ENCODE measurements at places on chromosomes 5 and 9. TPM values are rescaled to one million over a fixed set of nuclear protein-coding genes. Genes with fewer than 3 reads are reported as not detected.

DNA sequence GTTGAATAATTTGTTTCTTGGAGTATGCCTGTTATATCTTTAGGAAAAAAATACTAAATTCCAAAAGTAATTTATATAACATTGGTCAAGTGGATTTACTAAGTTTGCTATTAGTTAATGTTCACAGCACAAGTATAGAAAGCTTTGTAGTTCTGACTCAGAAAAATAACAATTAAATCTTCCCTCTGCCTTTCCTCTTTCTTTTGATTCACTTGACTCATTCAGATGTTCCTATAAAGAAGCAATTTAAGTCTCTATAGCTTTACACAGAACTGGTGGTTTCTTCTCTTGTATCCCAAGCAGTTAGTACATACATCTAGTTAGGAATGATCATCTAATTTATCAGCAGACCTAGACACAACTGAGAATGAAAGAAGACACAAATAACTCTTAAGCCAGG is 4.5 kb upstream of the CDC42SE2 start:
- DNase-seq: no peak

DNA sequence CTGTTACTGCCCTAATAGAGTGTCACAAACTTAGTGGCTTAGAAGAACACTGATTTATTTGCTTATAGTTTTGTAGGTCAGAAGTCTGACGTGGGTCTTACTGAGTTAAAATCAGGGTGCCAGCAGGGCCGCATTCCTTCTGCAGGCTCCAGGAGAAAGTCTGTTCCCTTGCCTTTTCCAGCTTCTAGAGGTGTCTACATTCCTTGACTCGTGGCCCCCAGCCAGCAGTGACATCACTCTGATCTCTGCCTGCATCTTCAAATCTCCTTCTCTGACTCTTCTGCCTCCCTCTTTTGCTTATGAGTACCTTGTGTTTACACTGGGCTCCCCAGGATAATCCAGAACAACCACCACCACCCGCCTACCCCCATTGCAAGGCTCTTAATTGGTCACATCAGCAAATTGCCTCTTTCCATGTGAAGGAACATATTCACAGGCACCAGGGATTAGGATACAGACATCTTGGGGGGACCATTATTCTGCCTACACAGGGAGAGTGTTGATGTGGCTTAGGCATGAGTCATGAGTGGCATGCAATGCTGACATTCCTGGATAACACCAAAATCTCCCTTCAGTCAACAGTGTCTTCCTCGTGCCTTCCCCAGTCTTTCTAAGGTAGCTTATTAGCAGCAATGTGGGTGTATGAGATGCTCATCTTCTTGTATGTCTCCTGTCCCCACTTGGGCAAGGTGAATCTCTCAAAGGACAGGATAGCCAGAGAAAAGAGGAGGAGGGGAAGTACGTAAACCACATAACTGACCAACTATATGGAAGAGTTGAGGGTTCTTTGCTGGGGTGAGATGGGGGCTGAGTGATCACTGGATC is 24.4 kb downstream of the CYFIP2 start:
- no peak for DNase-seq

DNA sequence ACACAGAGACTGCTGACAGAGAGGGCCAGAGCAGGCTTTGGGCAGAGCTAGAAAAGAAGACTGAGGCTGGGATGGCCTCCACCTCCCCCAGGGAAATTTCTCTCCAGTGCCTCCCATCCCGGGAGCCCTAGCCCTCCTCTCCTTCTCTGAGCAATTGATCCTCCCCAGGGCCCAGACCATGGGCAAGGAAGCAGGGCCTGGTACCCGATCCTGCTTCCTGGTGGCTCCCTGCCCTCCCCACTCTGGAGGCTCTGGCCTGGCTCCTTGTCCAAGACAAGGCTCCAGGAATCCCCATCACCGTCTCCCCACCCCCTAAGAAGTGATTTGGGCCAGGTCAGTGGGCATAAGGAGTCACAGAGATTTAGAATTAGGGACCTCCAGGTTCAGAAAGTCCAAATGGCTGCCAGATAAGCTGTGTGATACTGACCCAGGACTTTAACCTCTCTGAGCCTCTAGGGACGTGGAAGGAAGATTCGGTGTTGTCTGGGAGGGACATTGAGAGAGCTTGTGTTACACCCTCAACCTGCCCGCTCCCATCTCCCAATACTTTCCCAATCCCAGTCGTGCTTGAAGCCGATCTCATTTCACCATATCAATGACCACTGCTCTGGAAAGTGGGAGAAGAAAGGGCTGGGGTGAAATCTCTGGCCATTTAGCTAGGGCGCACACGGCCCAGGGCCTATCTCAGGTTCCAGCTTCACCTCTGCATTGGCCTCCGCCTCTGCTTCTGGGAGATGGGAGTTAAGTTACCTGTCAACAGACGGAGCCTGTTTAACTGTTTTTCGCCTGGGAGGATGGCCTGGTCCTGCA is 25.8 kb upstream of the KIF12 start:
- DNase-seq: no peak

- DNase-seq: no peak
Measured at GRCh38 chr5:134813827-134814226, 31.9 kb upstream of the C5orf24 start.

GRCh38 chr5:1053391-1054017 is 44.9 kb downstream of the NKD2 start:
- no peak for DNase-seq

GRCh38 chr5:124157320-124157719 is 589.1 kb downstream of the ZNF608 start:
- no peak for DNase-seq

GRCh38 chr5:38478166-38478565 is 78.3 kb downstream of the LIFR start:
- DNase-seq: no peak

DNA sequence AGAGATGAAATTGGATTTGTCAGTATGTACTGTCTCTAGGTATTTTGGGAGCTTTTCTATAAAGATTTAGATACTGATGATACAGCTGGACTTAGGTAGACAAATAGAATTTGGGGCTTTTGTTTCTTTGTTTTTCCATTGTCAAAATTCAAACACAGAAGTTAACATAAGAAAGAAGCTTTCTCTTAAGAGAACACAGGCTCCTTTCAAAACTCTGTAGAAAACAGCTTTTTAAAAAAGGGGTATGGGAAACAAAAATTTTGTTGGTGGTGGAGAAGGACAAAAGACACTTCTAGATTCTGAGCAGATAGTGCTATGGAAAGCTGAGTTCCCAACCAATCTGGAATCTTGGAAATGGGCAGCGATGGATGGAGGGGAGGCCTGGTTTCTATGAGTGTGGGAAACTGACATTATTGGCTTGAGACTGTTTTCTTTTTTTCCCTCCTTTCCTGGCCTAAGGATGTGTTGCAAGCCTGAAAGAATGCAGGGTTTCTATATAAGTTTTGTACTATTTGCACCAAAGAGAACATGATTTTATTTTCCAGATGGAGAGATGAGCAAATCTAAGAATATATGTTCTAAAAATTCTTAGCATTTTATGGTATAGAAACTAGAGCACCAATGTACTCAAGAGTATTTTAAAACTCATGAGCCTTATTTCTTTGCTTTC is 240.0 kb downstream of the PRR16 start:
- no peak for DNase-seq

GRCh38 chr9:114849450-114849849 is 43.6 kb upstream of the TNFSF15 start:
- no peak for DNase-seq

GRCh38 chr9:85004818-85005413 is 335.4 kb downstream of the NTRK2 start:
- DNase-seq: no peak

- no peak for DNase-seq
Measured at GRCh38 chr5:95718203-95718602, 12.9 kb upstream of the RHOBTB3 start.

DNA sequence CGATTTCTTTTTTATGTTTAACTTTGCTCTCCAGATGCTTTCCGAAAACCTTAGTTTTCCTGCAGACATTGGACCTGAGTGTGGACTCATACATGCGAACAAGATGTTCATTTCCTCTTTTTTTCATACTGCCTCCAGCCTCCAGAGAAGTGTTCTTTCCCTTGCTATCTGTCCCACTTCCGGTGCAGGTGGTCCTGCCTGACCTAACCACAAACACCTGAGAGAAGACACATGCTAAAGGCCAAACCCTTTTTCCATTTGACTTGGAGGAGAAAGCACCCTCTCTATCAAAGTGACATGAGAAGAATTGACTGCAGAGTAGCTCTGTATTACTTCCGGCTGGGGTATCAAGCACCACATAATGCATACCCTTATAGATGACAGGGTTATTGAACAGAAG is 334.0 kb downstream of the ARHGEF28 start:
- no peak for DNase-seq

GRCh38 chr5:56490971-56491468 is 257.9 kb upstream of the ANKRD55 start:
- no peak for DNase-seq

GRCh38 chr9:95264954-95265615 is 52.4 kb downstream of the FANCC start:
- DNase-seq: no peak

DNA sequence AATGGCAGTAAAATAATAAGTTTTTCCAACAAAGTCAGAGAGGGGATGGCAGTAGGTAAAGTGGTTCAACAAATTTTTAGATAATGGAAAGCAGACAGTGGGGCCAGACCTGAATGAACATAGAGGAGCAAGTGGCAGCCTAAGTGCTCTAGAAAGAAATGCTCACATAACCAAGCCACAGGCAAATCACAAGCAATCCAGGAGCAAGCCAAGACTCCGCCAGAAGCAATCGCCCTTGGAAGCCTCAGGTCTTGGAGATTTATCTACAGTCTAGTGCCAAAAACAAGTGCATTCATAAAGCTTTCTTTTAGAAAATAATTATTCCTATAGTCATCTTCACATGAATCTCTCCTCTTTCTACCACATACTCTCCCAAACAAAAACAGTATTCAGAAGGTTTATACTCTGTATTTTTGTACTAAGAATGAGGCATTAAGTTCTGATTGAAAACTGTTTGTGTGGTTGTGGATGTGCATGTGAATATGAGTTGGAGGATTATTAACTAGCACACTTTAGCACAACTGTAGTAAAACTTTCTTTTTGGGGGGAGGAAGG is 375.5 kb downstream of the CDH9 start:
- DNase-seq: no peak

DNA sequence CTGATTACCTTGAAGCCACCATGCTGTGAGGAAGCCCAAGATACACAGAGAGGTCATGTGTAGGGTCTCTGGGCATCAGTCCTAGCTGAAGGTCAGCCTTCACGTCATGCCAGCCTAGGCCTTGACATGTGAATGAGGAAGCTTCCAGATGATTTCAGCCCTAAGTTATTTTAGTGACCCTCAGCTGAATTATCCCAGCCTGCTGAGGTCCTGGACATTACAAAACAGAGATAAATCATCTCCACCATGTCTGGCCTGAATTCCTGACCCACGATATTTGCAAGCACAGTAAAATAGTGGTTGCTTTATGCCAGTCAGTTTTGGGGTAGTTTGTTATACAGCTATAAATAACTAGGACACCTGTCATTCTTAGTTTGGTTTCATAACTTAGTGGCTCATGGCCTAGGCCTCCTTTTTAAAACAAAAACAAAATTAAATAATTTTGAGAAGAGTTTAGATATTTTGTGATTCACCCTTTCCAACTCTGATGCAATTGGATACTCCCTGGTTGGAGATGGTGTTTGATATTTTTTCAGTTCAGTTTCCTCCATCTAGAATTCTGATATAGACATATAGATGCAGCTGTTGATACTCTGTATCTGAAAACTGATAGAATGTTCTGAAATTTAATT is 571.3 kb upstream of the CLINT1 start:
- no peak for DNase-seq

DNA sequence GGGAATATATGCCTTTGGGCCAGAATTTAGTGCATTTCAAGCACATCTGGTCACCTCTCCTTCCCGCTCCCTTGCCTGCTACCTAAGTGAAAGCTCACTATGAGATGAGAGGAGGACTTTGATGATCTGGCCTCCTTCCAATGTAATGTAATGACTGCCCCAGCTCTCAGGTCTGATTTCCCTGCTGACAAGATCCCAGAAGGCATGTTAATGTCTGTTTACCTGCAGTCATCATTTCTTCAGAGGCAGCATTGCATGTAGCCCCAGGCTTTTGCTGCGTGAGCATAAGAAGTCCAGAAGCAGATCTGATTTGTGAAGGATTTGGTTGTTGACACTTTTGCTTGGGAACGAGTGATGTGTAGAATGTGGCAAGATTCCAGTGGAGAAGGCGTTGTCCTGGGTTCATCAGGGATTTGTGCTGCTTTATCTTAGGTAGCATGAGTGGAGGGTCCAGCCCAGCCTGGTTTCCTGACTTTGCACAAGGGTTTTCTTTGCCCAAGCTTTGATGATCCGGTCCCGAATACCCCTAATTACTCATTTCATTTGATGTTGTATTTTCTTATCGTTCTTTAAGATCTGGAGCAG is 192.7 kb downstream of the GOLPH3 start:
- DNase-seq: no peak

GRCh38 chr9:122810306-122810946 is 10.5 kb downstream of the OR1K1 start:
- no peak for DNase-seq

GRCh38 chr5:14063138-14063537 is 80.0 kb upstream of the TRIO start:
- no peak for DNase-seq

- DNase-seq: no peak
Measured at GRCh38 chr5:91401175-91401574, 18.1 kb upstream of the ARRDC3 start.

CCDC192 gene
- not detected for polyA plus RNA-seq

ORM2 gene
- polyA plus RNA-seq: not detected

MGAT1 gene
- polyA plus RNA-seq: 156 TPM

SPINK1 gene
- not detected for polyA plus RNA-seq

ZFP2 gene
- polyA plus RNA-seq: 0.32 TPM

CD14 gene
- polyA plus RNA-seq: 0.69 TPM

CPLANE1 gene
- 6.8 TPM for polyA plus RNA-seq

FOXI1 gene
- polyA plus RNA-seq: not detected

BARHL1 gene
- not detected for polyA plus RNA-seq

FOXD1 gene
- polyA plus RNA-seq: 4.9 TPM

OTP gene
- not detected for polyA plus RNA-seq

SOX30 gene
- polyA plus RNA-seq: 0.07 TPM

SLC46A2 gene
- polyA plus RNA-seq: not detected

SURF4 gene
- 259 TPM for polyA plus RNA-seq

FSD1L gene
- 0.81 TPM for polyA plus RNA-seq
